Body of pancreas (tissue), 4 donors: ENCODE measurements at places on chromosomes 3 and 15. TPM values are rescaled to one million over a fixed set of nuclear protein-coding genes. Genes with fewer than 3 reads are reported as not detected.

GRCh38 chr3:103906304-103906703 lies 1460.4 kb upstream of the ALCAM start:
- no peak for DNase-seq

- peak; percentile 81 for DNase-seq
Measured at GRCh38 chr15:43776718-43777266, at the start of gene ELL3. Gene ELL3, minus strand, starts transcription at chr15:43776966. Its CDS starts 65 bp downstream, at chr15:43776901.

GRCh38 chr3:195260280-195260905 lies 10.6 kb downstream of the XXYLT1 start:
- DNase-seq, result peak; percentile 46

DNA sequence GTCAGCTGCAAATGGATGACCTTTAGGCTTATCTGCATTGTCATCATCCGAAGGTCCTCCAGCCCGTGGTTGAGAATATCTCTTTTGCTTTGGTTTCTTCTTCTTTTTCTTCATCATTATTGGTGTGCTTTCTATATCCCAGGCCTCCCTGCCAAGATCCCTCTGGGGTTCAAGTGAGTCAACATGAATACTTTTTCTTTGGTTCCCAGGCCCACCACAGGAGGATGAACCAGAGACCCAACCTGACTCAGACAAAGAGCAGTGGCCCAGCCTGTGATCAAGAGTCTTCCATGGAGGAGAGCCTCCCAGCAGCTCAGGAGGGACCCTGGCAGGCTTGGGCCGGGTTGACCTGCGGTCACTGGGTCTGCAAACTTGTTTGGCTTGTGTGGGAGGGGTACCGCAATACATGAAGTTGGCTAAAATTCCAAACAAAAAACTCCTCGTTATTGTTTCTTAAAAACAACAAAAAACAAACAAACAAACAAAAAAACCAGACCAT lies 104.2 kb downstream of the MAP4 start:
- no peak for DNase-seq

DNA sequence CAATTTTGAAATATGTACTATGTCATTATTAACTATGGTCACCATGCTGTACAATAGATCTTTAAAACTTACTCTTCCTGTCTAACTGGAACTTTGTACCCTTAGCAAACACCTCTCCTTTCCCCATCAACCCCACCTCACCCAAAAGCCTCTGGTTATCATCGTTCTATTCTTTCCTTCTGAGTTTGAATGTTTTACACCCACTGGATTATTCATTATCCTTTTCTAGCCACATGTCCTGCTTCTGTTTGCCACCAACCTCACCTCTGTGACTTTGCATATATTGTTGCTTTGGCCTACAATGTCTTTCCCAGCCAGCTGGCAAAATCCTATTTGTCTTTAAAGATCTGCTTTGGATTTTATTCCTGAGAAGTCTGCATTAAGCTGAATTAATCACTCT lies 102.6 kb upstream of the TSPAN3 start:
- no peak for DNase-seq

DNA sequence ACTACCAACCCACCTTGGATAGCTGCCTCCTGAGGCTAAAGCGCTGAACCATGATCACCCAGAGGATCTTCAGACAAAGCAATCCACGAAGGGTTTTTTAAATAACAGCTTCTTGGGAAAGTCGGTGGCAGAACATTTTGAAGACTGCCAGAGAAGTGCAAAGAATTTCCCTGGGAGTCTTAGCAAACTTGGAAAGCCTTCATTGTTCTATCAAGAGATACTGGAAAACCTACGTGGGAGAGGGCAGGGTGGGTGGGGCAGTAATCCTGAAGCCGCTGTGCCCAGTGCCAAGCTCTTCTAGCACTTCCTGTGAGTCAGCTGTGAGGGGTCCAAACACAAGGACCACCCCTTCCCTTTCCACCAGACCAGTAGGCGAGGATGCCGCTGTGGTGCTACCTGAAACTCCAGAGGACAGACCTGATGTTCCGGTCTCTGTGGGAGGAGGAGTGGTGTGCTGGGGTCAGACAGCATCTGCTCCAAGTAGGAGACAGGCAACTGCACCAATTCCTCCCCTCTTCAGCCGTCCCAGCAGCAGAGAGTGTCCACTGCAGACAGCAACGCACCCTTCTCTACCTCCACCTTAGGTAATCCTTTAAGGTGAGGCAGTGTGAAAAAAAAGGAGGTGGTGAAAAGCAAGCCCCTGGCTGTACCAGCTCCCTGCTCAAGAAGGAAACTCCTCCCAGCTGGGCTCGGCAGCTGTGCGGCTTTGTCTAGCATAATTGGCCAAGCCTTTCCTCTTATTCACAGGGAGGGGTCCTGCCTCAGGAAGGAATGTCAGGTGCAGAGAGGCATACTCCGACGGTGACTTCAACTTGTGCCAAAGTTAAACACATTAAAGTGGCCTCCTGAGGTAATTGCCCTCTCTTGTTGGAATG lies 99.0 kb downstream of the TMCC1 start:
- peak; percentile 54 for DNase-seq

DNA sequence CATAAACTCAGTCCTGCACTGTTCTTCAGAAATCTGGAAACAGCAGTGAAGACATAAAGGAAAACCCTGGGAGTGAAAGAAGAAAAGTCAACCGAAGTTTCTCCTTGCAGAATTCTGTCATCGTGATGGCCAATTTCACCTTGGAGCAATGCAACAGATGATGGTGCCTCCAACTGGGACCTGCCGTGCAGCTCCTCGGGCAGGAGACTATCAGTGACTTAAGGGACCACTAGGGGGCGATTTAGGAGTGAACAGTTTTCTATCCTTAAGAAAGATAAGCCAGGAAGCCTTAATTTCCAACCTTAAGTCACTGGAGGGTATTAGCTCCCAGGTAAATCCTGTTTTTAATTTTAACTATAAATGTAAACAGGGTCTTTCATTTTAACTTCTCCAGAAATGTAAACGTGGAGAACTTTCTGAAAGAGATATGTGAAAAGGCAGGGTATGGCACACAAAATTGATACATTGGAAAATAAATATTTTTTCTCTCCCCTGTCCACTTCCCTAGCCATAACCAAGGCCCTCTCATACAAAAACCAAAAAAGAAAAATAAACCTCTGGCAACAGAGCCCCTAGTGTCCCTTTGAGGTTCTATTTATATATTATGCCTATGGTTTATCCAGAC lies 116.3 kb downstream of the PDZRN3 start:
- peak; percentile 72 for DNase-seq

GRCh38 chr3:176780766-176781165 lies 416.5 kb downstream of the TBL1XR1 start:
- no peak for DNase-seq

DNA sequence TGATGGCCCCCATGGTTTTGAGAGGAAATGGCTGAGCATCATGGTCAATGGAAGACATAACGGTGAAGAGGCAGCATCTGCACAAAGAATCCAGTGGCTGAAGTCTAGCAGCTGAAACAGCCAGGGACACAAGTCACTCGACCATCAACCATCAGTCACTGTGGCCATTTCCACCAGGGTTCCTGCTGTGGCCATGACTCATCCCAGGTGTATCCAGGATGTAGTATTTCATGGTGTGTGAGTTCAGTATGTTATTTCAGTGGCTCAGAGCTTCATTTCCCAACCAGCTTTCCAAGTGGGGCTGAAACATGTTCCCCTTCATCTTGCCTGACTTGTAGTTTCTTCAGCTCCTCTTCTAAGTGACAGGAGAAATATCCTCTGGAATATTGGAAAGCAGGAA lies 47.8 kb upstream of the WNT5A start:
- no peak for DNase-seq

DNA sequence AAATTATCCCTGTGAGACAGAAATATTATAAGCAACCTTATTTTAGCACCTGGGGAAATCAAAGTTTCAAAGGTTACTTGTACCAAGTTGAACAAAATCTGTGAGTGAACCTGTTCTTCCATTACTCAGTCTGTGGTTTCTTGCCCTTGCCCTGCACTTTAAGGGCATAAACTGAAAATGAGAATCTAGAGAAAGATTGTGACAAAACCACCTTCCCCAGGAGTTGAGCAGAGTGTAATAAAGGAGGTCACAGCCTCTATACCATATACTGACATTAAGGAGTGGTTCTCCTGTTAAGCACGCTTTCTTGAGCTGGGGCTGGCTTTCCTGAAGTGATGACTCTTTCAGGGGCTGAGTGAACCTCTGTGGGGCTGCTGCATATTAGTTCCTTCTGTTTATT lies 143.4 kb downstream of the PDCD6IP start:
- DNase-seq, result no peak

GRCh38 chr3:28745916-28746617 lies 397.4 kb upstream of the AZI2 start:
- no peak for DNase-seq

DNA sequence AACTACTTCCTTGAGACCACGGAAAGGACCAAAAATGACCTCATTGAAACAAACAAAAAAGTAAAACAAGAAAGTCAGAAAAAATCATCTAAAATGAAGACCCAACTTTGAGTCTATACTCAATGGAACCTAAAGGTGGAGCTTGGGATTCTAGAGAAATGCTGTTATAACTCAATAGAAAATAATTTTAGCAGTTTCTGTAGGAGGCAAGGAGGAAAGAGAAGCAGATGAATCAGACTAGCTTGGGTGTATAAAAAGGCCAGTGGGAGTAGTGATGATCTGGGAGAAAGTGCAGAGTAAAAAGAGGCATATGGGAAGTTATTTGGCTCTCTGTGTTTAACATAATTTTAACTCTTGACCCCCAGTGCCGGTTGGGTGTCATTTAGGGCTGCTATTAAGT lies 94.4 kb downstream of the TMCO5A start:
- DNase-seq, result no peak

GRCh38 chr3:73394240-73394639 lies 230.5 kb downstream of the PDZRN3 start:
- no peak for DNase-seq

- DNase-seq, result no peak
Measured at GRCh38 chr3:149894205-149894604, 76.5 kb downstream of the PFN2 start.

Gene KBTBD13
- total RNA-seq, result not detected

Gene SI
- total RNA-seq, result not detected

Gene FBXO40
- not detected for total RNA-seq

Gene PATL2
- total RNA-seq, result 1.0 TPM

Gene DET1
- 8.3 TPM for total RNA-seq

Gene TM4SF4
- total RNA-seq, result 149 TPM
